ENCODE measurements at places on chromosomes 12 and 14.
A peak's percentile ranks its signal among the peaks of the same experiment; 100 is the strongest.

DNA sequence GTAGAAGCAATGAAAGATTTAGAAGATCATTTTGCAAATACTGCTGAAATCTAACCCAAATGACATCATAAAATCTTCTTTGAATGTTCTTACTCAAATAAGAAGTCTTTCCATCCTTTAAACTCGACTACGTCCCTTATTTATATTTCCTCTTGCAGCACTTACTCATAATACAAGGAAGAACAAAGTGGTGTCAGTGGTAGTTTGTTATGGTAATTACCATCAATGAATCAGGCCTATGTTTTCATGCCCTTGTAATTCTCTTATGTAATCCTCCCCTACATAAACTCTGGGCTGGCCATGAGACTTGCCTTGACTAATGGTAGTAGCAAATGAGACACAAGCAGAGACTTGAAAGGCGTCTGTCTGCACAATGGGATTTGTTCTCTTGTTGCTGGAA, 17.0 kb downstream of the EEA1 start:
- H3K4me3 ChIP-seq: no peak overlapping the region
- no peaks in the 10 kb centered on the region for H3K27me3 ChIP-seq
- no peaks in the 10 kb centered on the region for H3K36me3 ChIP-seq
- no peaks in the 10 kb centered on the region for H3K4me1 ChIP-seq

- no peaks in the 10 kb centered on the region for H3K27me3 ChIP-seq
- no peak for DNase-seq
- H3K36me3 ChIP-seq: no peaks in the 10 kb centered on the region
- H3K4me3 ChIP-seq: no peak overlapping the region
These were observed 17.4 kb downstream of the GNG2 start for GRCh38 chr14:51877810-51878209.

GRCh38 chr12:94284046-94284445, 135.7 kb downstream of the PLXNC1 start:
- no peaks in the 10 kb centered on the region for H3K36me3 ChIP-seq
- no peak for DNase-seq
- peaks cover under 1% of the 10 kb centered on the region for H3K4me1 ChIP-seq
- H3K27me3 ChIP-seq: no peaks in the 10 kb centered on the region

DNA sequence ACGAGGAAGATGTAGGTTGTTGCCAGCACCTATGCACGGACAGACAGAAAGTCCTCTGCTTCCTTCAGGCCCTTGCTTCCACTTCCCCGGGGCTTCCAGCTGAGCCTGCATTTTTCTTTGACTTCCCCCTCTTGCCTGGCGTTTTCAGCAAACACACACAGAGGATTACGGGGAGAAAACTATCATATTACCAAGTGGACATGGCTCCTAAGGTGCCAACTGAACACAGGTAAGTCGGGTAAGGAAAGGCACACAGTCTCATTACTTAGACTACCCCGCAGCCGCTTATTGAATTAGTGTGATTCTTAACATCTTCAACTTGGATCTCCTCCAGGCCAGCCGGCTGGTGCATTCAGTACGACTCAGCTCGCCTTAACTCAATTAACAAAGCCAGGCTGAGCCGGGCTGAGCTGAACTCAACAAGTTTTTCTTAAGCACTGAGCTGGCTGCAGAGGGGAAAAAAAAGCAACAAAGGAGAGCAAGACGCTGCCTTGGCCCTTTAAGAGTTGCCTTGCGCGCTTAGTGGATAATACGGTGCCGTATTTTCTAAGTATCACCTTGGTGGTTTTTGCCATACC, 19.2 kb upstream of the MAP1LC3B2 start:
- H3K27ac ChIP-seq: no peak overlapping the region
- no peaks in the 10 kb centered on the region for H3K27me3 ChIP-seq
- no peaks in the 10 kb centered on the region for H3K36me3 ChIP-seq
- peak; percentile 65 for DNase-seq
- no peak overlapping the region for H3K4me3 ChIP-seq

DNA sequence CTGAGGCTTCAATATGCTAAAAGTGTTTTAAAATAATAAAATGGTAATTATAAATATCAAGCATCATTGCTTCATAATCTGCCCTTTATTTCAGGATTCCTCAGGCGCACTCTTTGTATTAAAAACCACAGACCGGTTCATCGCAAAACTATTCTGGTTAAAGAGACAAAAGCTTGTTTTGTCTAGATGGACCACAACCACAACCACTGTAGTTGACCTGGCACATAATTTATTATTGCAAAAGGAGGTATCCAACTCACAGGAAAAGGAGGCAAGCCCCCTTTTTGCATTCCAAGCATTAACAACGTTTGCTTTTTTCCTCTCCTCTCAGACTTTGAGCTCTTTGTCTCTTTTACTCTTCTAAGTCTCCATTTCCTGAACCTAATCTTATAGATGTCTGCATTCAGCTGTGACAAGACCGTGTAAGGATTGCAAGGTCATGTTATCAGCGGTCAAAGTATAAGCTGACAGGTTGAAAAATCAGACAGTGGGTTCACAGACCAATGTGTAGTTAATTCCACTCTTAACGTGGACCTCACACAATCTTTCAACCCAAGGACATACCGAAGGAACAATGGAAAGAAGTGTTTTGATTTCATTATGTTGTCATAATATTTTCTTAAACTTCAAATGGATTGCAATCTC, 1057.6 kb downstream of the GALC start:
- H3K4me1 ChIP-seq: no peaks in the 10 kb centered on the region
- H3K27ac ChIP-seq: no peak overlapping the region
- no peaks in the 10 kb centered on the region for H3K27me3 ChIP-seq
- H3K4me3 ChIP-seq: no peak overlapping the region

DNA sequence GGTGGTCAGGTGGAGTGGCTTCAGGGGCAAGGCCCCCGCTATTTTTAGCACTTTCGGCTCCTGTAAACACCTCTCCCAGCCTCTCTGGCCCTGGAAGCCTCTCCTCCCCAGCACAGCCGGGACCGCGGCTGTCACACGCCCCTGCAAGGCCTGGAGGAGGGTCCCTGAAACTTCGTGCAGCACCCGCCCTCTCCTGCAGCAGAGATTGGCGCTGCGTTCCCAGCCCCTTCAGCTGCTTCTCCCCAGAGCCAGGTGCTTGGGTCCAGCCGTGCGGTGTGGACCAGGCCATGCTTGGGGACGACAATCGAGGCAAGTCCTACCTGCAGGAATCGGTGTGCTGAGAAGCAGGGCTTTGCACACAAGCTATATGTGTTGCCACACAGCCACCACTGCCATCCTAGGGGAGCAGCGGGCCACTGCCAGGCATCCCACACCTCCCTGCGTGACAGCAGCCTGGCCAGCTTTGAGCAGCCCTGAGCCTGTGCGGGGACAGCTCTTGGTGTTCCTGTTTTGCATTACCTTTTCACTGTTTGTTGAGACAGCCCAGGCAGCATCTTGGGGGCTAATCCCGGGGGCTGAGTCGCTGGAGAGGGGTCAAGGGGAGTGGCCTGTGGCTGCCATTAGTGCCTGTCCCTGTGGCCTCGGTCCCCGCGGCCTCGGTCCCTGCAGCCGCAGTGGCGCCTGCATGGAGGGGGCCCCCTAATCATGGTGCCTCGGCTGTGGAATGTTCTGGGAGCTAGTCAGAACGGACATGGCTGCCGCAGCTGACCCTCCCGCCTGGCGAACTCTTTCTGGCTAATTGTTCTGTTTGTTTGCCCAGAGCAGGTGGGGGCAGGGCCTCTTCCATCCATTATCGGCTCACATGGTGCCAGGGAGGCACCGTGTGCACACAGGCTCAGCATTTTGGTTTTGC, 27.6 kb upstream of the TRAF3 start:
- H3K4me3 ChIP-seq: no peak overlapping the region
- no peaks in the 10 kb centered on the region for H3K27me3 ChIP-seq
- no peaks in the 10 kb centered on the region for H3K36me3 ChIP-seq
- H3K4me1 ChIP-seq: no peaks in the 10 kb centered on the region
- no peak overlapping the region for H3K27ac ChIP-seq

GRCh38 chr14:70643967-70644366, 2.3 kb downstream of the TTC9 start:
- H3K36me3 ChIP-seq: no peaks in the 10 kb centered on the region
- peaks cover 36% of the 10 kb centered on the region for H3K27me3 ChIP-seq
- no peak overlapping the region for H3K4me3 ChIP-seq
- H3K27ac ChIP-seq: no peak overlapping the region
- no peak for DNase-seq

DNA sequence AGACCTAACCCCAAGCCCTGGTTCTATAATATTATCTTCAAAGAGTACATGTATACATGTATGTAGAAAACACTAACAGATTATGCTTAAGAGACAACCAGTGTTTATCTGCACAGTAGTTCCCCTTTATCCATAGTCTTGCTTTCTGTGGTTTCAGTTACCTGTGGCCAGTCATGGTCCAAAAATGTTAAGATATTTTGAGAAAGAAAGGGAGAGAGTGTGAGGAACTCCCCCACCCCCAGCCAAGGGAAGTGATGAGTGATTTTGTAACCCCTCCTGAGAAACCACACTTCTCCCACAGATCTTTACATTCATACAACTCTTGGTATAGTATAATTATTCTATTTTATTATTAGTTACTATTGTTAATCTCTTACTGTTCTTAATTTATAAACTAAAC, 77.3 kb upstream of the CNTN1 start:
- H3K36me3 ChIP-seq: no peaks in the 10 kb centered on the region
- H3K27me3 ChIP-seq: no peaks in the 10 kb centered on the region
- no peak overlapping the region for H3K27ac ChIP-seq

DNA sequence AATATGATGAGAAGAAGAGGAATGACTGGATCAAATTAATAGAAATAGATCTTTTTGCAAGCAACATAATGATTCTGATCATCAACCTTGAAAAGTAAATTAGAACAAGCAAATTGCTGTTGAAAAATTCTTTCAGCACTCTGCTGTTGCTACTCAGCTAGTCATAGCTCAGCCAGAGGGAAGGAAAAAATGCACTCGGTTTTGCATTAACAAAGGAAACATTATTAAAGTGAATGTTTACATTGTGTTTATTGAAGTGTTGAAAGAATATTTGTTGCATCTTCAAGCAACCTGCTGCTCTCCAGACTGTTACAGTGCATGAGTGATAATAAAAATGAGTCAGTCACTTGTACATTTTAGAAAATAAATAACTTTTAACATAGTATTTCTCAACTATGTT, 26.5 kb downstream of the AP5M1 start:
- no peak overlapping the region for H3K27ac ChIP-seq
- no peak overlapping the region for H3K4me3 ChIP-seq
- H3K27me3 ChIP-seq: no peaks in the 10 kb centered on the region
- no peaks in the 10 kb centered on the region for H3K4me1 ChIP-seq

DNA sequence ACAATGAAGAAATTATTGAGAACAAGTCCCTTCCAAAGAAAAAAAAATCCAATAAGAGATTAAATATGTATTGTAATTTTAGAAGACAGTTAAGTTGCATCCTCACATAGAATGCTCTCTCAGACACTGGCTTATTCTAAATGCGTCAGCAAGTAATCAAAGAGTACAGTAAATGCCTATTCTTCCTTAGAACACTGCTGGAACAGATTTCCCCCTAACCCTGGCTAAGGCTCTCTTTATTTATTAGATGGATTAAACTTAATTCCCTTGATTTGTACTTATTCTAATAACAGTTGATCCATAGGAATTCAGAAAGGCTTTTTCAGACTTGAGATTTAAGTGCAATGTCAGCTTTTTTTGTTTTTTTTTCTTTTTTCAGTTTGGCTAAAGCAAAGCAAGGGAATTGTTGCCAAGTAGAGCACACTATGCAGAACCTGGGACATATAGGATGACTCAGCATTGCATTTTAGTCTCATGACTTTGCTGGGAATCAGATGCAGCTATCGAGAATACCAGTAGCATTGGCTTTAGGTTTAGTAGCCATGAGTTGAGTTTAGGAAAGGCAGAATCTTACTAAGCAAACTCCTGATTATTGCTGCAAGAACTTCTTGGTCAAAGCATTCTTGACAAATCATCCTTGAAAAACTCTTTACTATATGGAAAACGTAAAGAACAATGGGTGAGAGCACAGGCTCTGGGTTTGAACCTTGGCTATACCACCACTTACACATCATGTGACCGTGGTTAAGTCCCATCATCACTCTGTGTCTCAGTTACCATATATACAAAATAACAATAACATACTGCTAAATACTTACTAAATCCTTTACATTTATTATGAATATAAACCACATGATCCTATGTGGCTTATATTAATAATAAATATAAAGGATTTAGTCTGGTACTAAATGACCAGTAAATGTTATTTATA, 26.7 kb downstream of the MED21 start:
- DNase-seq: peak; percentile 94
- H3K36me3 ChIP-seq: no peaks in the 10 kb centered on the region
- peaks cover 4% of the 10 kb centered on the region for H3K4me1 ChIP-seq
- no peaks in the 10 kb centered on the region for H3K27me3 ChIP-seq
- H3K27ac ChIP-seq: no peak overlapping the region
- no peak overlapping the region for H3K4me3 ChIP-seq

GRCh38 chr14:92740440-92740839, 8.0 kb downstream of the LGMN start:
- no peak for DNase-seq
- no peaks in the 10 kb centered on the region for H3K4me1 ChIP-seq
- no peaks in the 10 kb centered on the region for H3K27me3 ChIP-seq
- H3K36me3 ChIP-seq: no peaks in the 10 kb centered on the region
- no peak overlapping the region for H3K27ac ChIP-seq

DNA sequence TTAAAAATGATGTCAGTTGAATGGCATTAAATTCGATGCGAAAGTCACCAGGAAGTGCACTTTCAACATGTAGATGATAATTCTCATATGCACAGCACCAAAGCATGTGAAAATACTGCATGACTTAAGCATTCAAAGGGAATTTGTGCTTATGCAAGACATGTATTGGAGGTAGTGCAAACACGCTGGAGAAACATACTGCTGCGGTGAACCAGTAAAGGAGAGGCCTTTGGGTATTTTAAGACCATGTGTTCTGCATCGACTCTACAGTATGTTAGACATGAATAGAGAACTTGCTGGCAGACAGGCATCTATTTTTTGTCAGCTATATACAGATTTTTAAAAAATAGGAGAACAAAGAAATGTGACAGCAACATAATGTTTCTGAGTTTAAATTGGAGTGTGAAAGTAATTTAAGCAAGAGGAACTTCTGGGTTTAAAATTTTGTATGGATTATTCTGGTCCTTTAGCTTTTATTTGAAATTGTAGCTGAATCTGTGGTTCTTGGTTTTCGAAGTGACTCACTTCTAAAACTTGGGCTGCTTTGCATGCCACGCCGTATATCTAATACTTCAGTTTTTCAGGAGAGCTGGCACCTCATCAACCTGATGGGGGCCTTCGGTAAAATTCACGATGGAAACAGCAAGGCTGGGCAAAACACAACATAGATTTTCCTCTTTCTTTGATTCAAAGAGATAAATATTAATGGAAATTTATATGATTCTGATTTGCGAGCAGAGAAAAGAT, 408.7 kb downstream of the APAF1 start:
- no peaks in the 10 kb centered on the region for H3K4me1 ChIP-seq
- H3K27ac ChIP-seq: no peak overlapping the region
- no peak overlapping the region for H3K4me3 ChIP-seq
- no peaks in the 10 kb centered on the region for H3K27me3 ChIP-seq
- DNase-seq: peak; percentile 4

GRCh38 chr12:10362828-10363657, 26.8 kb downstream of the KLRK1 start:
- peaks cover 9% of the 10 kb centered on the region for H3K4me1 ChIP-seq
- H3K27me3 ChIP-seq: no peaks in the 10 kb centered on the region
- H3K4me3 ChIP-seq: no peak overlapping the region

Measured in fibroblast of lung (primary cell).